ENCODE measurements at places on chromosomes 7 and 10.

DNA sequence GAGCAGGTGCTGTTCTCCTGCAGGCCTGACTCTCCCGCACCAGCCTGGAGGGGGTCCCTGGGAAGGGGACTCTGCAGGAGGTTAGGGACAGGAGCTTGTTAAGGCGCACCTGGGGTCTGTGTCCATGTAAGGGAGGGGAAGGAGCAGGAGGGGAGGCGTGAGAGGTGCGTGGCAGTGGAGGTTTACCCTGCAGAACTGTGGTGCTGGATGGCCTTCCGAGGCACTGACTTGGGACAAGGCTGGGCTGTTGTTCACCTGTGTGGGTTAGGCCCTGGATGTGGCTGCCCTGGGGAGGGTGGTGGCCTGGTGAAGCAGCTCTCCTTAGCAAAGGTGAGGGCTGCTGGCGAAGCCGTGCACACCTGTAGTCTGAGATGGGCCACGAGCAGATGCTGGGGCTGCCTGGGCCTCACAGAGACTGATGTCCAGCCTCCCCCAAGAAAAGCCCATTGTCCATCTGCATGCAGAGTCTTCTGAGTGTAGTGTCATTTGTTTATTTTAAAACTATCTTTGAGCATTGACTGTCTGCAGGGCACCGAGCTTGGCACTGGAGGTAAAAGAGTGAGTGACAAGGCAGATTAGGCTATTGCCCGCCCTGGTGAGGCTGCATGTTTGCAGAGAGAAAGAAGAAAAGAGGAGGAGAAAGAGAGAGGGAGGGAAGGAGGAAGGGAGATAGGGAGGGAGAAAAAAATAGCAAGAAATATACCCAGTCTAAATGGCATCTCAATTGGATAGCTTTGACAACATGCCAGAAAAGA, 225.3 kb downstream of the GLRX3 start:
- no peak for DNase-seq

DNA sequence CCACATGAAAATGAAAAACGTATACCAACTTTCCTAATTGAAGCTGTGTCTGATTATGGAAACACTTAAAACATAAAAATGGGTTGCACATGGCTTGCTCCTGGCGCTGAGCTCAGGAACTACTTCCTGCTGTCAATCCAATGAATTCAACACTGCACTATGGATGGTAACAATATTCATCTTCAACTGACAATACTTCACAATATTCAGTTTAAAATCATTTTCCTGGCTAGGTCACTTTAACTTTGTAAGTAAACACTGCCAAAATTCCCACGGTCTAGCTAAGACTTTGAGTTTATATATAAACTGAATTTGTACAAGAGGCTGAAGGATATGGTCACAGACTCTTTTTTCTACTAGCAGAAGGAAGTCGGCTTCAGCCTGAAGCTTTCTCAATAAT, 556.9 kb downstream of the TNS3 start:
- no peak for DNase-seq

- DNase-seq: no peak
Observed at GRCh38 chr7:112743811-112744210, 46.4 kb downstream of the TMEM168 start.

GRCh38 chr10:115514895-115515294, 421.7 kb downstream of the ATRNL1 start:
- no peak for DNase-seq

GRCh38 chr10:27982875-27983543, 15.9 kb downstream of the ODAD2 start:
- DNase-seq: no peak

DNA sequence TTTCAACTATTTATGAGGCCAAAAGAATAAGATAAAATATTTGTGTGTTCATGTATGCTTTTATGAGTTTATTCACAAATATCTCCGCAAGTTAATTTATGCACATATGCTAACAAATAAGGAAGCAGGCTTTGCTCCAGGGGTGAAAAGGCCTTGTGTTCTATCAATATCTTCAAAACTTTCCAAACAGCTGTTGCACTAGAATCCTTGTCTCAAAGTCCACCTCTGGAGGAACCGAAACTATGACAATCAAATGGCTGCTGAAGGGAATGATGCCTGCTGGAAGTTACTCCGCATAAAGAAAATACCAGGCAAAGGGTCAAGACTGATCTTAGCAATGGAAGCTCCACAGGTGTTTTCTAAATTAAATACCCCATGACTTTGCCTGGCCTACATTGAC, 145.0 kb upstream of the GHITM start:
- no peak for DNase-seq
